ENCODE measurements at places on chromosomes 12 and 14. TPM values are rescaled to one million over a fixed set of nuclear protein-coding genes. Genes with fewer than 3 reads are reported as not detected.

LRIG3 gene
- 25.9 TPM for total RNA-seq

FSCB gene
- total RNA-seq: not detected

KLRB1 gene
- not detected for total RNA-seq

KCNK10 gene
- 0.11 TPM for total RNA-seq

SIX6 gene
- not detected for total RNA-seq

TSFM gene
- total RNA-seq: 33.7 TPM

RILPL1 gene
- 20.5 TPM for total RNA-seq

LRTM2 gene
- not detected for total RNA-seq

FBRSL1 gene
- 21.6 TPM for total RNA-seq

PRH2 gene
- total RNA-seq: not detected

EIF2B1 gene
- 32.3 TPM for total RNA-seq

MIP gene
- not detected for total RNA-seq

AMIGO2 gene
- 68.7 TPM for total RNA-seq

ASCL1 gene
- not detected for total RNA-seq

EGLN3 gene
- 0.20 TPM for total RNA-seq

LGR5 gene
- total RNA-seq: not detected

ZNF385A gene
- total RNA-seq: 31.9 TPM

DNA sequence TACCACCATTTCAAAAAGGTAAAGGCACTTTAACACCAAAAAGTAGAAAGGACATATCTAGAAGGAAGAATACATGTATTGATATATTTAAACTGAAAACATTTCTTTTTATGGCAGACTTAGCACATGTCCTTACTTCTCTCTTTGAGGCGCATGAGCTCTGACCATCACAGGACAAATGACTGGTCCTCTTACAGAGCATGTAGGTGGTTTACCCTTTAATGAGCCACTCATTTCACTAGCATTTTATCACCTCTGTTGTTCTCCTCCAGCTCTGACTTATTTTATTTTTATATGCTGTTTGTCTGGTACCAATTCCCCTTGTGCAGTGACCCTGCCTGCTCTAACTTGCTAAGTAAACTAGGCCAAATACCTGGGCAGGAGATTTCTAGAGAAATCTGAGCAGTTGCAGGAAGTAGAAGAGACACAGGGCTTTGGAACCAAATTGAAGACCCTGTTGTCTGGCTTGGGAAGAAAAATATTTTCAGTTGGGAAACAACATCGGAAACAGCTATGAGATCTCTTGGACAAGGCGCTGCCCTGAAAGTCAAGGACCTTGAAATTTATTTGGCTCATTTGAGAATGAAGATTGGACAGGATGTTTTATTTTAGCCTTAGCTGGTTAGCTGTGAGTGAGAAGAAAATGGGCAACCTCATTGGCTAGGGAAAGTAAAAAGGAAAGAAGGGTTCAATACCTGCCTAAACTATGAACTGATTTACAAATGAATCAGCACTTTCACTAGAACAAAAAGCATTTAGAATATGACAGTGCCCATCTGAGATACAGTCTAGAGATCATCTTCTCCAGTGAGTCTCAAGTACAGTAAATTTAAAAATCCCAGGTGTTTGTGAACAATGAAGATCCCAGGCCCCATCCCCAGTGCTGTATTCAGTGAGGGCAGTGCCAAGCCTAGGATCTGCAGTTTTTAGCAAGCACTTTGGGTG is 374.4 kb downstream of the ZFP36L1 start:
- no peak for DNase-seq

- DNase-seq: peak; percentile 9
Observed at GRCh38 chr12:82326905-82327503, 31.2 kb downstream of the CCDC59 start.

GRCh38 chr12:123036466-123037285 is 56.2 kb downstream of the ARL6IP4 start:
- no peak for DNase-seq

- DNase-seq: no peak
Observed at GRCh38 chr12:46722394-46723185, 103.2 kb downstream of the SLC38A4 start.

DNA sequence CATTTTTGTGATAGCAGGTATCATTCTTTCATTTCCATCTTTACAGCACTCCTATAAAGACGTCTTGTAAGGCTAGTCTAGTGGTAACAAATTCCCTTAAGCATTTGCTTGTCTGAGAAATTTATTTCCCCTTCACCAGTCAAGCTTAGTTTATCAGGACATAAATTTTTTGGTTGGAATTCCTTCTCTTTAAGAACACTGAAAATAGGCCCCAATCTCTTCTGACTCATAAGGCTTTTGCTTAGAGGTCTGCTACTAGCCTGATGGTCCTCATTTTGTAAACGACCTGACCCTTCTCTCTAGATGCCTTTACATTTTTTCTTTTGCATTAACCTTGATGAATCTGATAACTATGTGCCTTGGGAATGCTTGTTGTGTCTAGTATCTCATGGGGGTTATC is 20.3 kb downstream of the OLR1 start:
- no peak for DNase-seq

DNA sequence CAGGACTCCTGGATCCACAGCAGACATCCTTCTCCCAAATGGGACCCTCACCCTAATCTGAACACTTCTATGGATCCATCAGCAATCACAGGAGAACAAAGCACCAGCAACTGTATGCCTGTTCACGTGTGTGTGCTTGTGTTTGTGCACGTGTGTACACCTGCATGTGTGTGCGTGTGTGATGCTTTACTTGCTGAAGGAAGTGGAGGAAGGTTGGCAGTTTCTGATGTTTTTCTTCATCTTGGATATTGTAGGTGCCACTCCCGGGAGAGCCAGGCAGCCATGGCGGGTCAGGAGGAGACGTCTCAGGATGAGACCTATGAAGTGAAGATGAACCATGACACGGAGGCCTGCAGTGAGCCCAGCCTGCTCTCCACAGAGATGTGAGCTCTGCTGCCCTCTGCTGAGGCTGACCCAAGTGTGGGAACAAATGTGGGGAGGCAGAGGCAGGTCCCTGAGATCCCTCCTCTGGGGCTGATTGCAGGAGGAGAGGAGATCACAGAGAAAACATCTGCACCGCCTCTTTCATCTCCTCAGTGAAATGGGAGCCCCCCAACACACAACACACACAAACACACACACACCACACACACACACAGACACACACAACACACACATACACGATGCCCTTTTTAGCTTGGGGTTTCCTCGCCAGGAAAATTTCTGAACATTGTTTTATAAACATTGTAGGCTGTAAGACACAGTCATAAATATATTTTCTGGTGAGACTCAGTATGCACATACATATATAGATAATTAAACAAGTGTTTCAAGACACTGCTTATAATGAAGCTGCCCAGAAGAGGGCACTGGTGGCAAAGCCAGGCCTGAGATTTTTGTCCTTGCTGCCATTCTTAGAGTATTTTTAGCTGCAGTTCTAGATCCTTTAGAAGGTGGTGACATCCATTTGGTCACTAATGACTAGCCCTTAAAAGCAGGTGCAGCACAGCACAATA is 112.2 kb upstream of the FKBP4 start:
- DNase-seq: no peak

GRCh38 chr14:20970647-20970982 is 15.3 kb downstream of the RNASE2 start:
- no peak for DNase-seq

- DNase-seq: no peak
Observed at GRCh38 chr12:10582704-10583103, 30.7 kb downstream of the MAGOHB start.

DNA sequence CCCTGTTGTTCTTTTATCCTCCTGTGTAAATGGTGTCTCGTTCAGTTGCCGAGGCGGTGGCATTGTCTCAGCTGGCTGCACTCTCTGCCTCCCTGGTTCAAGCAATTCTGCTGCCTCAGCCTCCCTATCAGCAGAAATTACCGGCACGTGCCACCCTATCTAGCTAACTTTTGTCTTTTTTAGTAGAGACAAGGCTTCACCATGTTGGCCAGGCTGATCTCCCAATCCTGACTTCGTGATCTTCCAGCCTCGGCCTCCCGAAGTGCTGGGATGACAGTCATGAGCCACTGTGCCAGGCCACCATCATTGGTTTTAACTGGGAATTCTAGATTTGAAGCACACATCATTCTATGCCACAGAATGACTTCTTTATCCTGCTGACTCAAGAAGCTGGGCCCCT is 175.3 kb upstream of the ALG10B start:
- DNase-seq: no peak

GRCh38 chr12:15899282-15899870 is 11.8 kb upstream of the DERA start:
- DNase-seq: no peak

DNA sequence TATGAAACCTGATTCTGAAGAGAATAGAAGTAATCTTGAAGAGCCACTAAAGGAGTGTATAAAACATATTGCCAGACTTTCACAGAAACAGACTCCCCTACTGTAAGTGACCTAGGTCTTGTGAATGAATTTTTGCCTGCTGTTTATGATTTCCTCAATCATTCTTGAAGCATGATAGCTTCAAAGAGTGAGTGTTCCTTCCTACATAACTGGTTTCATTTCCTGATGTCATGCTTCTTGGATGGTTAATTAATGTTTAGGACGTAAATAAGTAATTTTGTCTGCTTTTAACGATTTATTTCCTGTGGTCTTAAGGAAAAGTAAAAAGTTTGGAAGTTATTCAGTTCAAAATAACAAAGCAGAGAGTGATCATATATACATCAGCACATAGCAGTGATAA is 129.8 kb downstream of the PIK3C2G start:
- no peak for DNase-seq

DNA sequence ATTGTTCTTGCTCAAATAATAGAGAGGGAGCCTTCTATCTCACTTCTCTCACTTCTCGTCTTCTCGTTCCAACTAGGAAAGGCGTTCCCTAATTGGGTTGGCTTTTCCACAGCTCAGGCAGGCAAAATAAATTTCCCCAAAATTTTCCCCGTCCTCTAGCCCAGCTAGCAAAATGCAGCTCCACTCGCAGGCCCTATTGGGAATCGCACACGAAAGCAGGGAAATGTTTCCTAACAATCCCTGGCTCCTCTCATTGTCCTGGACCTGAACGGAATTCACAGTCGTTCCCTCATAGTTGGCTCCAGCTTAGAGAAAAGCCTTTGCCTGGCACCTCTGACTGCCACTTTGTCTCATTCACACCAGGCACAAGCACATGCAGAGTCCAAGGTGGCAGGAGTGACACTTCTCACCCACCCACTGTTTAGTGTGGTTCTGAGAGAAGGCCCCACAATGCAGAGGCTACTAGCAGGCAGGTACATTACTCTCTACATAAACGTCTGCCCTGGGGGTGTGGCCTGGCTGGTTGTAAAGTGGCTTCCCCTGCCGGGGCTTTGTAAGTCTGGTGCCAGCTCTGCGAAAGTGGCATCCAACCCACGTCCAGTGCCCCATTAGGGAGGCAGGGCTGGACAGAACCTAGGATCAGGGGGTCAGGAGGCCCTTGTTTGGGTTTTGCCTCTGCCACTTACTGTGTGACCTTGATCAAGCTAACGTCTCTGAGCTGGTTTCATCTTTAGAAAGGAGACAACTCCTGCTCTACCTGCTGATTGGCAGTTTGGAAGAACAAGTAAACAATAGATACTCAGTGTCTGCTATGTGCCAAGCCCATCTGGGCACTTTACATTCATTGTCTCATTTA is 4.2 kb downstream of the SERPINA10 start:
- DNase-seq: no peak

GRCh38 chr14:100777818-100778525 is 47.9 kb upstream of the MEG3 start:
- no peak for DNase-seq

DNA sequence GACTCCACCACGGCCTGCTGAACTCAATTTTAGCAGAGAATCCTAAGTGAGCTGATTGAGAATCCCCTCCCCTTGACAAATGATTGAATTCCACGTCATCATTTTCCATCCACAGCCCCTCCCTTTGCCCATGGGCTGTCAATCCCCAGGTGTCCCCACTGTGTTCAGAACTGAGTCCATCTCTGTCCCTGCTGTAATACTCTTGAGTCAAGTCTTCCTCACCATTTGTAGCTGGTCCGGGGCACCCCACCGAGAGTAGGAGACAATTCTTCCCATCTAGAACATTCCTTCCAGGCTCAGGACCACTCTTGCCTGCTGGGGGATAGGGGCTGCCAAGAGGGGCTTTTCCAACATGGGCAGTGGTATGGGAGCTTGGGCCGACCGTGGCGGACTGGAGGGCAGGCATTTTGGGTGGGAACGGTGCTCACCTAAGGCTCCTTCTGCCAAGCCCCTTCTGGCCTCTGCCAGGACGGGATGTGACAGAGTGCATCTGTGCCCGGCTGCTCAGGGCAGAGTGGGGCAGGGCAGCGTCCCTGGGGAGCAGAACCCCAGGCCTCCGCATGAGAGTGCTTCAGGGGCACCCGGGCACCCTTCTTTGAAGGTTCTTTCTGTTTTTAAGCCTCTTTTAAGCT is 218.1 kb upstream of the RTL1 start:
- no peak for DNase-seq

GRCh38 chr14:60506462-60506984 is 2.4 kb upstream of the SIX6 start:
- DNase-seq: no peak

DNA sequence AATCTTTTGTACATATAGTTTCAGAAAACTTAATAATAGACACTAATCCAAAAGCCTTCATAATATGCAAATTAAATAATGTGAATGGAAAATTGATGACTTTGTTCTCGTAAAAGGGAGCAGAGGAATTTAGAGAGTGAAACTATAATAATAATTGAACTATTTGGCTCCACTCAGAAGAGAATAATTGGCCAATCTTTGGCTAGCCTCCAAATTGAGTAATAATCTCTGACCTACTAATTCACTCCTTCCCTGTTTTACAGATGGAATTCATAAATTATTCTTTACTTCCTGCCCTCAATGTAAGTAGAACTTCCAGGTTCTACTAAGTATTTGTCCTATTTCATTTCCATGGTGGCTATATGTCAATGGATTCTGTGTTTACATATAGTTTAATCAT is 15.8 kb downstream of the TRIM9 start:
- DNase-seq: no peak

DNA sequence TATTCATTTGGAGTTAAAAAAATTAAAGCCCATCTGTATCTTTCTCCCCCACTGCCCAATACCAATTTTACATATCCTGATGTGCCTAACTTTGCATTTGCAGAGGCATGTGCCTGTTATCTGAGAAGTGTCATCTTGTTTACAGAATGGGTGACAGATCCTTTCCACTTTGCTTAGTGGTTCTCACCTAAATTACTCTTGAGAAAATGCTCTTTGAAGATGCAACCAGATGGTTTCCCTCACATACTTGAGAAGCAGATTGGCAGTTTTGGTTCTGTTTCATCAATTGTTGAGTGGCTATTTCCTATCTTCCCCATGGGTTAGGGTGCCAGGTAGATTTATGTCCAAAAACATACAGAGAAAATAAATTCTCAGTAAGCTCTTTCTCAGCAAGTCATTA is 1051.4 kb upstream of the ATXN7L3B start:
- DNase-seq: no peak

All from foreskin keratinocyte (primary cell).